Neural crest cell (in vitro differentiated cells): ENCODE measurements at places on chromosomes 11 and 22.

- H3K27me3 ChIP-seq, result no peaks in the 10 kb centered on the region
- H3K27ac ChIP-seq, result no peak overlapping the region
- peak overlapping the region; percentile 10 for H3K4me3 ChIP-seq
- H3K36me3 ChIP-seq, result no peaks in the 10 kb centered on the region
- no peak for DNase-seq
These were observed 536.3 kb downstream of the INSC start for GRCh38 chr11:15651033-15651432.

DNA sequence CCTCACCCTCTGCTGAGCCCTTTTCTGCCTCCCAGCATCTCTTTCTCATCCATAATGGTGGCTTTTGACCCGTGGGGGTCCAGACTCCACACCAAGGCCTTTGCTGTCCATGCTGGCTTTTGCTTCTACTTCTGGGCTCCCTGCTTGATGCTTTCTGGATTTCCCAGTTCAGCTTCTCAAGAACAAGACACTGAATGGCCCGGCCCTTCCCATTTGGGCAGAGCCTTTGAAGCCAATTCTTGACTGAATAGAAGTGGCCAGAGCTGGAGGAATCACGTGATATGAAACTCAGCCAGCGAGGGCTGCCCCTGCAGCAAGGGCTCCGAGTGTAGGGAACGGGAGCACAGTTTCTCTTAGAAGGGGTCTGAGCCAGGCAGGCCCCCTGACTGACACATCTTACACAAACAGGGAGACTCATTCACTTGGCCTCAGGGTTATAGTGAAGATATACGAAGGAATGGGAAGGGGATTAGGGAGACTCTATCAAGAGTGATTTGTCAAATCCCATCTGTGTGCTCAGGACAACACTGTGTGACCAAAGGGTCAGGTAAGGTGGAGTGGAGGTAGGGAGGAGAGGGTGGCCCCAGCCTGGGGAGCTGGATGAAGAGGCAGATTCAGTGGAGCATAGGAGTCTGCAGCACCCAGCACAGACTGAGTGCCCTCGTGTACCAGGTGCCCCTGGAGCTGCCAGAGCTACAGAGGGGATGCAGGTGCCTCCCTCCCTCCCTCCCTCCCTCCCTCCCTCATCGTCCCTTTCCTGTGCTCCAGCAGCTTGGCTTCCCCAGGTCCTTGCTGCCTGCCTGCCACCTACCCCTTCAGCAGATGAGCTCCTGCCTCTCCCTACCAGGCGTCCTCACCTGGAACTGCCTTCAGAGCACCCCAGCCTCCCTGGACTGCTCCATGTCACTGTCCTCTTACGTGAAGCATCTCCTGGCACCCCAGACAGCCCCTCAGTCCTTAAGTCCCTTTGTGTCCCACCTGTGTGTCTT lies 106.0 kb downstream of the TRIM29 start:
- no peaks in the 10 kb centered on the region for H3K27me3 ChIP-seq
- no peak for DNase-seq

DNA sequence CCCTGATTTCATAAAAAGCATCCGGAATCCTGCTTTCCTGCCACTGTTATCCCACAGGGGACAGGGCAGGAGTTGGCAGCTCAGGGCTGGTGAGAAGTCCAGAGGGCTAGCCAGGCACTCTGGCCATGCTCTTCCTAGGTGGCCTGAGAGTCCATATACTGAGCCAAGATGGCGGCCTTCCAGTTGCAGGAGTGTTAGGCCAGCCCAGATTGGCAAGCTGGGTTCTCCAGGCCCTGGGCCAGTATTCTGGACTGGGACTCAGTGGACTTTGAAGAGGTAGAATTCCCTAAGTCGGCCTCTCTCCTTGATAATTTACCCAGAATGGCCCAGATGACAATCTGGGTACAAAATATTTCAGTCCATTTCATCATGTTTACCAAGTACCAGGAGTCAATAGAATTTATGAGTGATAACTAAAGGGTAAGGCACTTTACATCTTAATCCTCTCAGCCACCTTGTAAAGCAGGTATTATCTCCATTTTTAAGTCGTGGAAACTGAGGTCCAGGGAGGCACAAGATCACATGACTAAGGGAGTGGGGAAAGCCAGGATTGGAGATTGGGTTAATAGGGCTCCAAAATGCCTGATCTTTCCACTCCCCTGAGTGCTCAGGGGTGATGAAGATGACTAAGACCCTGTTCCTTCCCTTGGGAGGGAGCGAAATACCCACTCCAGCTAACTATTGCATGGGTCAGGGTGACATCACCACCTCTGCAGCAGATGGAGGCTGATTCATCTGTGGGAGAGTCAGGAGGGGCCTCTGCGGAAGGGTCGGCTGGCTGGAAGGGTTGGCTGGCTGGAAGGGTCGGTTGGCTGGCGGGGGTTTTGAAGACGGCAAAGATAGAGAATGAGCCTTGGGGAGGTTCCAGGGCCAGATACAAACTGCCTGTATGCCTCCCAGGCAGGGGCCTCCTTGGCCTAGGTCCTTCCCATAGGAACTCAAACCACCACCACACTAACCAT lies 1.2 kb upstream of the MICALL1 start:
- peak overlapping the region; percentile 92 for H3K27ac ChIP-seq
- peaks cover 34% of the 10 kb centered on the region for H3K4me1 ChIP-seq
- H3K36me3 ChIP-seq, result no peaks in the 10 kb centered on the region
- H3K27me3 ChIP-seq, result no peaks in the 10 kb centered on the region
- H3K4me3 ChIP-seq, result peak overlapping the region; percentile 90

GRCh38 chr11:76030286-76030685 lies 176.0 kb downstream of the WNT11 start:
- peaks cover 22% of the 10 kb centered on the region for H3K36me3 ChIP-seq
- no peaks in the 10 kb centered on the region for H3K27me3 ChIP-seq
- H3K4me1 ChIP-seq, result peaks cover 2% of the 10 kb centered on the region
- no peak overlapping the region for H3K27ac ChIP-seq
- no peak for DNase-seq
- H3K4me3 ChIP-seq, result no peak overlapping the region

DNA sequence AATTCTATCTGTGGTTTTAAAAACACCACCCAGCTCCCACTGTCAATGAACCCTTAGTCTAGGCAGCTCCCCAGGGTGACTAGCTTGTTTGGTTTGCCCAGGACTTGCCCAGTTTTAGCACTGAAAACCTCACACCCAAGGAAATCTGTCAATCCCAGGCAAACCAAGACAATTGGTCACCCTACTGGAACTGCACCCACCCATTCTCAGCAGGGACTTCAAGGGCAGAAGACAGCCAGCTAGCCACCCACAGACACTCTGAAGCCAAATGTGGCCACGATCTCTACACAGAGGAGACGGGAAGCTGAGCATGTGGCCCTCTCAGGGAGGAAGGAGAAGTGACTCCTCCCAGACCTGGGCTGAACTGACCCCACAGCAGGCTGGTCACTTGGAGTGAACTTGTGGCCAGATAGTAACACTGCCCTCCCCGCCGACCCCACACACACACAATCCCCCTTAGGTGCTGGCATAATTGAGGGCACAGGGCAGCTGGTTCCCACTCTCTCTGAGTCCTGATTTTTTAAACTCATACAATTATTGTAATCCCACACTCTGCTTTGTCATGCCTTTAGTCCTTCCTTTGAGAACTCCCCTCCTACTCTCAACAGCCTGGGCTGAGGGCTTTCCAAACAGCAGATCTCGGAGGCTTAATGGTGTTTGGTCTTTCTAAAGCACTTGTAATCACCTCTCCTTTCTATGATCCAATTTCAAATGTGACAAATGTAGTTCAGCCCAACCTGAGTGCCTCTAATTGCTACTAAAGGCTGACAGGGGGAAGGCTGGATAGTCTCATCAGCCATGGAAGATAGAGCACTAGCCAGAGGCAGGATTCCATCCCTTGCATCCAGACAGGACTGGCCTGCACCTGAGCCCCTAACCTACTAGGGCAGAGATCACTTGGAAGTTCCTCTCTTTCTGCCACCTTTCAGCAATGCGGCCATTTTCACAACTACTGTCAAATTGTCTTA lies 74.7 kb upstream of the DRD2 start:
- no peaks in the 10 kb centered on the region for H3K27me3 ChIP-seq
- H3K4me1 ChIP-seq, result peaks cover 19% of the 10 kb centered on the region
- no peak overlapping the region for H3K27ac ChIP-seq
- DNase-seq, result no peak

DNA sequence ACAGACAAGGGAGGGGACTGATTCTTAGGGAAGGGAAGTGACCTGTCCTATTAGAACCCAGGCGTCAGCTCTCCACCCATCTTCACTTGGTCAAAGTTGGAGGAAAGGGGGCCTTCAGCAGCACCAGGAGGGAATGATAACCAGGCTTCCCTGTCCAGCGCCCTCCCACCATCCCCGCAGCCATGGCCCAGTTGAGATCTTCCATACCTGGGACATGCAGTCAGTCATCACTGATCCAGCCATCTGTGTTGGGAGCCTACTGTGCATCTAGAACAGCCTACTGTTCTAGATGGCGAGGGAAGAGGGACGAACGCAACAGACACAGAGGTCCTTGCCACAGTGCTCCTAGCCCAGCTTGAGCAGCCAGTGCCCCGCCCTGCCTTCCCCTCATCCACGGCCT lies 40.6 kb downstream of the PDGFB start:
- no peaks in the 10 kb centered on the region for H3K36me3 ChIP-seq
- no peak overlapping the region for H3K27ac ChIP-seq
- H3K4me1 ChIP-seq, result peaks cover 7% of the 10 kb centered on the region
- no peak overlapping the region for H3K4me3 ChIP-seq
- H3K27me3 ChIP-seq, result no peaks in the 10 kb centered on the region

DNA sequence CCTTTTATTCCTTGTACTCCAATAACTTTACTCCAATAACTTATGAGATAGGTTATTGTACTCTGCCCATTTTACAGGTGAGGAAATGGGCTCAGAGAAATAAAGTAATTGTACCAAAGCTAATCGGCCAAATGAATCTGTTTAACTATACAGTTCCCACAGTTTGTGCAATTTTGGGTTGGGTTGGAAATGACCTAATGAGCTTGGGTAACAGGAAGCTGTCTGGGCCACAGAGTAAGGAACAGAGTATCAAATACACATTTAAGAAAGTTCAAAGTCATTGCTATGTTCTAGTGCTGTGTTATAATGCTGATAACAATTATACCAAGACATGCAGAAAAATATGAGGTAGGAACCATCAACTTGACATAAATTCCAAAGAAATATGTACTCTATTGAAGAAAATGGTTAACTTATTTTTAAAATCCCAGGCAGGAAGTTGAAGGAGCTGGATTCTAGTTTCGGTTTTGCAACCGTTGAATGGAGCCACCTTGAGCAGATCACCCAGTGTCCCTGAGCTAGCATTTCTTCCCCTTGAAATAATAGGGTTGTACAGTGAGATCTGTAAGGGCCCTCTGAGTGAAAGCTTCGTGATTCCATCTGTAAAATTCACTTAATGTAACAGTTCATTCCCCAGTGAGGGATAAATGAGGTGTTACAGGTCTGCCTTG lies 360.9 kb upstream of the NARS2 start:
- DNase-seq, result no peak
- no peak overlapping the region for H3K4me3 ChIP-seq
- peaks cover 21% of the 10 kb centered on the region for H3K4me1 ChIP-seq
- H3K27me3 ChIP-seq, result peaks cover 6% of the 10 kb centered on the region

- H3K4me1 ChIP-seq, result no peaks in the 10 kb centered on the region
- no peaks in the 10 kb centered on the region for H3K27me3 ChIP-seq
- no peak overlapping the region for H3K4me3 ChIP-seq
- no peaks in the 10 kb centered on the region for H3K36me3 ChIP-seq
- peak overlapping the region; percentile 6 for H3K27ac ChIP-seq
These were observed 103.5 kb downstream of the BCR start for GRCh38 chr22:23283591-23284503.

DNA sequence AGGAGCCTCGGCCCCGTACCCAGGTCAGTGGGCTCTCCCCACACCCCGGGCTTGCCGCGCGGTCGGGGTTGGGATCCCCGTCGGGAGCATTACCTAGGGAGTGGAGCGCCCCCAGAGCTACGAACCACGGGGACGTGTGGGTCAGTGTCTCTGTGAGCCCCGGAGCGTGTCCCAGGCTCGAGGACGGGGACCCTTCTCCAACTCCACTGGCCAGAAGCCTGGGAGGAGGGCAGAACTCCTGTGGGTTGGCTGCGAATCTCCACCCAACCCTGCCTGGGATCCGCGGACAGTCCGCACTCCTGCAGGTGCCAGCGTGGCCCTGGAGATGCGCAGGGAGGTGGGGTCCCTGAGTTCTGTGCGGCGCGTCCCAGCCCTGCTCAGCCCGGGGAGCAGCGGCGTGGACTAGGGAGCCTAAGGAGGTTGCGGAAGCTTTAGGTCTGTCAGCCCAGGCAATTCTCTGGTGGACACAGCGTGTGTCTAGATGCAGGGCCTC lies 346 bp downstream of the PPFIBP2 start:
- peaks cover 43% of the 10 kb centered on the region for H3K27me3 ChIP-seq
- peak overlapping the region; percentile 78 for H3K4me3 ChIP-seq
- H3K36me3 ChIP-seq, result no peaks in the 10 kb centered on the region
- H3K4me1 ChIP-seq, result peaks cover 26% of the 10 kb centered on the region
- H3K27ac ChIP-seq, result no peak overlapping the region

GRCh38 chr11:131932584-131933325 lies 562.3 kb downstream of the NTM start:
- no peak overlapping the region for H3K4me3 ChIP-seq
- peaks cover 22% of the 10 kb centered on the region for H3K4me1 ChIP-seq
- no peak for DNase-seq
- no peaks in the 10 kb centered on the region for H3K27me3 ChIP-seq

DNA sequence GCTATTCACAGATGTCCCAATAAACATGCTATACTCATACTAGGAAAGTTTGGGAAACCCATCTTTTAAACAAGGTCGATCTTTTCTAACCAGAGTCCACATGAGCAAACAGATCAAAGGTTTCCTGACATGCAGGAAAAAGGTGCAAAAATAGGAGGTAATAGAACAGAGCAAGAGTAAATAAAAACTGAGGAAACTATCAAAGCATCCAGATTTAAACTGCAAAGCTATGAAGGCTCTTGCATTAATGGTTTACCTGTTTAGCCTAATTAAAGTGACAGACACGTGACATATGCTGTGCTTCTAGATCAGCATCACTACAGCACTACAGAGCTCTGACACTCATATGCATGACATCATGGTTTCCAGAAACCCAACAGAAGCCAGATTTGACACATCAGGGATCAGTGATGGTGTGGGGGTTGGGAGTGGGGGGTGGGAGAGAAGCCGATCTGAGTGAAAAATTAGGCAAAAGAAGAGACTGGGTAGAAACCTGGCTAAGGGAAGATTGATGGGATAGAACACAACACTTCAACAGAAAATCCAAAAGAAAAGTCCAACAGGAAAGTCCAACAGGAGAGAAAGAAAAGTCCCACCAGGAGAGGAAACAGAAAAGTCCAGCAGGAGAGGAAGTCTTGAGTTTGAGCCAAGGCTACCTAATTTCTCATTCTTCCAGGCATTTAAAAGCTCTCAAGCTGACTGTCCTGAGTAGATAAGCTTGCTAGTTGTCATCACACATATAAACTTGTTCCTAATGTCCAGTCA lies 262.3 kb downstream of the SOX6 start:
- peaks cover 49% of the 10 kb centered on the region for H3K4me1 ChIP-seq
- H3K4me3 ChIP-seq, result no peak overlapping the region
- no peak overlapping the region for H3K27ac ChIP-seq
- DNase-seq, result no peak
- no peaks in the 10 kb centered on the region for H3K36me3 ChIP-seq

- H3K27me3 ChIP-seq, result peaks cover 3% of the 10 kb centered on the region
- no peak overlapping the region for H3K4me3 ChIP-seq
- H3K36me3 ChIP-seq, result no peaks in the 10 kb centered on the region
- DNase-seq, result no peak
- no peak overlapping the region for H3K27ac ChIP-seq
- no peaks in the 10 kb centered on the region for H3K4me1 ChIP-seq
These were observed 436.2 kb downstream of the BUD13 start for GRCh38 chr11:116336540-116336939.

- H3K27ac ChIP-seq, result no peak overlapping the region
- H3K4me1 ChIP-seq, result peaks cover 3% of the 10 kb centered on the region
- H3K36me3 ChIP-seq, result no peaks in the 10 kb centered on the region
- no peaks in the 10 kb centered on the region for H3K27me3 ChIP-seq
These were observed 48.7 kb downstream of the FDX1 start for GRCh38 chr11:110478410-110478809.
